ENCODE measurements at places on chromosomes 13 and 19.

DNA sequence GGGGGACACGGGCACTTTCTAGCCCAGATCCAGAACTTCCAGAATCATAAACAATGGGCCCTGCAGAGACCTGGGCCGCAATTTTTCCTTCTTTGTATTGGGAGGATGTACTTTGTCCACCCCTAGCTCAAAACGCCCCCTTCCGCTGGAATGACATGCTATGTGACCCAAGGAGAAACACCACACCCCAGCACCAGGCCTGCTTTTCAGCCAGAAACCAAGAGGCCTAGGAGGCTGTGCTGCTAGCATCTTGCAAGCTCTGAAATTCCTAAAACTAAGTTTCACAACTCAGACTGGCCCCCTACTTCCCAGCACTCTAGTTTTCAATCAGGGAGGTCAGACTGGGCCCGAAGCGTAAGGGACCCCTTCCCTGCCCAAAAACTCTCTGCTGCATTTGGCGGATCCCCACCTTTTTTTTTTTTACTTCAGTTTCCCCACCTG is 538 bp downstream of the LSM4 start:
- no peak for DNase-seq

DNA sequence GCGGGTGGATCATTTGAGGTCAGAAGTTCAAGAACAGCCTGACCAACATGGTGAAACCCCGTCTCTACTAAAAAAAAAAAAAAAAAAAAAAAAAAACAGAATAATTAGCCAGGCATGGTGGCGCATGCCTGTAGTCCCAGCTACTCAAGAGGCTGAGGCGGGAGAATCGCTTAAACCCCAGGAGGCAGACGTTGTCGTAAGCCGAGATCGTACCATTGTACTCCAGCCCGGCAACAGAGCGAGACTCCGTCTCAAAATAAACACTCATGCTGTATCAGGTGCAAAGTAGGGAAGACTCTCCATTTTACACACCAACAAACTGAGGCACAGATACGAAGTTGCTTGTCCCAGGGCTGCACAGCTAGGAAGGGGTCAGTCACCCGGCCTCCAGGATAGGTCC is 15.6 kb downstream of the TLE6 start:
- DNase-seq: no peak

- no peak for DNase-seq
Measured at GRCh38 chr13:58852076-58852475, 1220.5 kb downstream of the PCDH17 start.

GRCh38 chr13:34657716-34658115 is 284.4 kb upstream of the NBEA start:
- peak; percentile 77 for DNase-seq

GRCh38 chr13:113732176-113732960 is 26.7 kb upstream of the TMEM255B start:
- no peak for DNase-seq

DNA sequence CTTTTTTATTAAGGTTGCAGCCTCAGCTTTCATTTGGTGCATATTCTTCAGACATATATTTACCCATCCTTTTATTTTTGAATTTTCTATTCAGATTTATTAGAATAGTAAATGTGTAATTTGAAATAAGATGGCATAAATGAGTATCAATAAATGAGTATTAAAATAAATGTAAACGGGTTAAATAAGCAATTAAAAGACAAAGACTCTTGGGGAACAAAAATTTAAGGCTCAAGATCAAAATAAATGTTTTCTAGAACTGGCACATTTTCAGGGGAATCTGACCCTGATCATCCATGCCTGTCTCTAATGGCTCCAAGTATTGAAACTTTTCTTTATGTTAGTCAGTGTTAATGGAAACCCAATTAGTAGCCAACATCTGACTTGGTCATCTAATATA is 3.0 kb downstream of the OR10H3 start:
- DNase-seq: no peak

GRCh38 chr13:26785838-26786630 is 25.4 kb upstream of the GPR12 start:
- DNase-seq: no peak

DNA sequence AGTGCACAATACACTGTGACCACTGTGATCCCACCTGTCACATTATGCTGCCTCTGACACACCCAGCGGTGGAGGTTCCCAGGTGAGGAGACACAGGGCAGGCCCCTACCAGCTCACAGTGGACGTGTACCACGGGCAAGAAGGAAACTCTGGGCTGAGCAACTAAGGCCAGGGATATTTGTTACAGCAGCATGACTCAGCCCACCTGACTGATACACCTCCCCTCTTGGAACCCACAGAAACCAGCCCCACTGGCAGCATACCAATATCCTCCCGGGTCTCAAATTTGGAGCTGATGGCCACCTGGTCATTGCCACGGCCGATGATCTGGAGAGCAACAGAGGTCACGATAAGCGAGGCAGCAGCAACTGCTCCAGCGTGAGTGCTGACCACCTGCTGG is 14.9 kb downstream of the KLC3 start:
- DNase-seq: no peak

GRCh38 chr13:73618275-73618865 is 515.8 kb downstream of the KLF12 start:
- no peak for DNase-seq

GRCh38 chr19:39030854-39031367 is 1.4 kb downstream of the FBXO27 start:
- no peak for DNase-seq

GRCh38 chr19:4722671-4723594 is 709 bp downstream of the DPP9 start:
- DNase-seq: no peak

GRCh38 chr19:7605490-7606222 is 10.0 kb downstream of the CAMSAP3 start:
- no peak for DNase-seq

GRCh38 chr19:48970923-48971395 is 5.8 kb downstream of the FTL start:
- no peak for DNase-seq

DNA sequence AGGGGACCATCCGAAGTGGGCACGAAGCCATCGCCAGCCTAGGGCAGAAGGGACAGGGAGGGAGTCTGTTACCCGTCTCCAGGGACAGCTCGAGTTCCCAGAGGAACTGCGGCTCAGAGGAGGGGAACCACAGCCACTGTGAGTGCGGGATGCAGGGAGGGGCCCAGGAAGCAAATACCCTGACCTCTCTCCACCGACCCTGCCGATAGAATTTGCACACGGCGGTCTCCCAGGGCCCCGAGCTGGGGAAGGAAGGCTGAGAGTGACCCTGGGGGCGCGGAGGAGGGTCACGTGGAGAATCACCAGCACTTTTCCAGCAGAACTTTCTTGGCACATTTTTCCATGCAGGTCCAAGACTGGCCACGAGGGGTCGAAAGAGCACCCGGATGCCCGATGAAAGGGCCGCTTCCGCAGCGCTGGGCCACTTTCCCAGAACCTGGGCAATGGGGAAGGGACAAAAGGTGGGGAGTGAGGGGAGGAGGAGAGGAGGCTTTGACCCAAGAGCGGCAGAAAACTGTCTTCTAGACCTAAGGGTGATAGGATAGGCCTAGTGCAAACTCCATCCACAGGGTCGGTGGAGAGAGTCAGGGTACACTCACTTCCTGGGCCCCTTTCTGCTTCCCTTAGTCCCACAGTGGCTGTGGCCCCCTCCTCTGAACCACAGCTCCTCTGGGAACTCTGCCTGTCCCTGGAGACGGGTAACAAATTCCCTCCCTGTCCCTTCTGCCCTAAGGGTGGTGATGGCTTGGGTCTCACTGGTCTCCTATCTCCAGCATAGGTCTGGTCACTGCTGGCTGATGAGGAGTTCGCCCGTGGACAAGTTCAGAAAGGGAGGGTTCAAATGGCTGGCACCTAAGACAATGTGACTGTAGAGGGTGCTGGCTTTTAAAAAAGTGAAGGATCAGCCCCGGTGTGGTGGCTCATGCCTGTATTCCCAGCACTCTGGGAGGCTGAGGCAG is 5.3 kb upstream of the GPR4 start:
- DNase-seq: no peak

DNA sequence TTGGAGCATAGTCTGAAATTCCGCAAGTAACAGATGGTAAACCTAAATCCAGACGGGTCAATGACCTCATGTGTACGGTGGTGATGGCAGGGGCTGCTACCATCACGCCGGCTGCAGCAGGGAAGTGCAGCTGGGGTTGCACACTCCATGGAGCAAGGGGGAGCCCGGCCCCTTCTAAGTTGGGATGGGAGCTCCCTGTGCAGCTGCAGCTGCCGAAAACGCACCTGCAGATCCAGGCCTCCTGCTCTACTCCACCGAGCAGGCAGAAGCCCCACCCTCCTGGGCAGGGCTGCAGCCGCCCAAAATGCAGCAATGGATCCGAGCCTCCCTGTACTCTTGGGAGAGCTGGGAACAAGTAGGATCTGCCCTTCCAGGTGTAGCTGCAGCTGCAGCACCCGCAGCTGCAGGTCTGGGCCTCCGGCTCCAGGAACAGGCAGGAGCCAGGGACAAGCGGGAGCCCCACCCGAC is 25.5 kb downstream of the KBTBD6 start:
- no peak for DNase-seq

DNA sequence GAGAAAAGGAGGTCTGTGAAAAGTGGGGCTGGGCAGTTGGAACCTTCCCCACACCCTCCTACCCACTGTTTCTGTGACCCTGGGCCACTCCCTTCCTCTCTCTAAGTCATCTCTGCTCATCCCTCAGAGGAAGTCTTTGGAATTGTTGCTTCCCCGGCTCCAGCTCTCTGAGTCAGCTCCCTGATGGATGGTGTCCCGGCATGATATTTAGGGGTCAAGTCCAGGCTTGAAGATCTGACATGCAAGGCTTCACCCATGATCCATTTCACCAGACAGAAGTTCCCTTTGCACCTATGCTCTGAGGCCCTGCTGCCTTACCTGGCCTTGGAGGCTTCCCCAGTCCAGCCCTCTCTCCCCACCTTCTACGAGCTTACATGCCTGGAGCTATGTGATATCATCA is 13.3 kb downstream of the EXOC3L2 start:
- DNase-seq: no peak

Data from kidney epithelial cell (primary cell).